ENCODE measurements at places on chromosomes 16 and 17. TPM values are rescaled to one million over a fixed set of nuclear protein-coding genes. Genes with fewer than 3 reads are reported as not detected.

Gene CFAP97D1
- total RNA-seq: not detected

Gene MSLN
- not detected for total RNA-seq

Gene RUNDC3A
- total RNA-seq: not detected

Gene PRSS22
- not detected for total RNA-seq

Gene CHST5
- 0.99 TPM for total RNA-seq

Gene BRIP1
- 4.2 TPM for total RNA-seq

Gene RNF112
- 0.62 TPM for total RNA-seq

Gene GUCY2D
- total RNA-seq: not detected

Gene NRN1L
- total RNA-seq: 2.8 TPM

Gene OTOP3
- not detected for total RNA-seq

Gene GRB7
- total RNA-seq: 0.84 TPM

Gene CCL23
- total RNA-seq: not detected

Gene KCNH6
- not detected for total RNA-seq

Gene WNK4
- total RNA-seq: 0.44 TPM

Gene EMP2
- total RNA-seq: not detected

Gene TAC4
- total RNA-seq: not detected

Gene KRTAP1-5
- not detected for total RNA-seq

Gene ENPP7
- total RNA-seq: 6.7 TPM

Gene KREMEN2
- total RNA-seq: 0.17 TPM

Gene KRT34
- not detected for total RNA-seq

Gene ZNF750
- total RNA-seq: not detected

Gene TPSAB1
- not detected for total RNA-seq

Gene MYADML2
- not detected for total RNA-seq

Gene MKS1
- 16.3 TPM for total RNA-seq

Gene SCGB1C2
- total RNA-seq: not detected

Gene KRTAP4-4
- not detected for total RNA-seq

Gene CDRT15
- not detected for total RNA-seq

Gene KCNJ16
- not detected for total RNA-seq

Gene RHBDL1
- total RNA-seq: 1.0 TPM

Gene CCL1
- total RNA-seq: not detected

Gene ARHGAP44
- total RNA-seq: 11.6 TPM

Gene PLEKHH3
- total RNA-seq: 0.44 TPM

Gene CSF3
- not detected for total RNA-seq

Gene ZPBP2
- total RNA-seq: 1.7 TPM

Gene TMEM114
- total RNA-seq: not detected

Gene C16orf96
- total RNA-seq: 0.66 TPM

Gene KRT10
- 29.0 TPM for total RNA-seq

Gene ZFP3
- 15.8 TPM for total RNA-seq

Gene HEATR9
- total RNA-seq: not detected

Gene FOXL1
- not detected for total RNA-seq

Gene WWP2
- 100 TPM for total RNA-seq

Gene FGF11
- total RNA-seq: 4.6 TPM

Gene TEKT5
- total RNA-seq: 0.42 TPM

Gene CNTNAP4
- total RNA-seq: not detected

Gene DNAI2
- not detected for total RNA-seq

Gene MAPT
- 0.19 TPM for total RNA-seq

Gene EVI2A
- 49.3 TPM for total RNA-seq

Gene DNASE1L2
- 1.1 TPM for total RNA-seq

Gene ACAP1
- 392 TPM for total RNA-seq

Gene CCDC154
- total RNA-seq: 12.4 TPM

Gene GPR179
- 0.10 TPM for total RNA-seq

All from B cell (primary cell).